ENCODE measurements at places on chromosomes 16 and 17. TPM values are rescaled to one million over a fixed set of nuclear protein-coding genes. Genes with fewer than 3 reads are reported as not detected.

The KRT33B gene
- 1.3 TPM for total RNA-seq

DNA sequence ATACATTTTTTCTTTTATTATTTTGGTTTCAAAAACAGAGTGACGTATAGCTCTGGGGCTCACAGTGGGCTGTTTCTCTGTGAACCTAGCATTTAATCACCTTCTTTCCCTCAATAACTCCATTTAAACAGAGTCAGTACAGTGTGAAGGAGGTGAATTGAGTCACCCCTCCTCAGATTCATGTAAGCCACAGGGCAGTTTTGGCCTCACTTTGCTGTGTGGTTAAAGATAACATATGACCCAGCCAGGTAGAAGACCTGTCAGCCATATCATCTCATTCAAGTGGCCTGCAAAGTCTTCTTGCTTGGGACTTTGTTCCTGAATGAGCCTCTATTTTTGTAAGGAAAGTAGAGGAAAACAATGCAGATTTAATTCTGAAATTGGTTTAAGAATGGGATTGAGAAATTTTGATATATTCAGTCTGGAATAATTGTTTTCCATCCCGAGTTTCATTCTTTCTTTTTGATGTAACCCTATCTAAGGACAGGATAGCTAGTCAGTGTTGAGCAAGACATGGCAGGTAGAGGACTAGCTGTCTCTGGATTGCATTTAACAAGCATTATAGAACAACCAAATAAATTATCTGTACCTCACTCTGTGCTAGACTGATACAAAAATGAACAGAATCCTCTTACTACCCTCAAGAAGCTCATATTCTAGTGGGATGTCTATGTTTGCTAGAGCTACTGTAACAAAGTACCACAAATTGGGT, 13.1 kb downstream of the MAP2K6 start:
- no peak for DNase-seq

DNA sequence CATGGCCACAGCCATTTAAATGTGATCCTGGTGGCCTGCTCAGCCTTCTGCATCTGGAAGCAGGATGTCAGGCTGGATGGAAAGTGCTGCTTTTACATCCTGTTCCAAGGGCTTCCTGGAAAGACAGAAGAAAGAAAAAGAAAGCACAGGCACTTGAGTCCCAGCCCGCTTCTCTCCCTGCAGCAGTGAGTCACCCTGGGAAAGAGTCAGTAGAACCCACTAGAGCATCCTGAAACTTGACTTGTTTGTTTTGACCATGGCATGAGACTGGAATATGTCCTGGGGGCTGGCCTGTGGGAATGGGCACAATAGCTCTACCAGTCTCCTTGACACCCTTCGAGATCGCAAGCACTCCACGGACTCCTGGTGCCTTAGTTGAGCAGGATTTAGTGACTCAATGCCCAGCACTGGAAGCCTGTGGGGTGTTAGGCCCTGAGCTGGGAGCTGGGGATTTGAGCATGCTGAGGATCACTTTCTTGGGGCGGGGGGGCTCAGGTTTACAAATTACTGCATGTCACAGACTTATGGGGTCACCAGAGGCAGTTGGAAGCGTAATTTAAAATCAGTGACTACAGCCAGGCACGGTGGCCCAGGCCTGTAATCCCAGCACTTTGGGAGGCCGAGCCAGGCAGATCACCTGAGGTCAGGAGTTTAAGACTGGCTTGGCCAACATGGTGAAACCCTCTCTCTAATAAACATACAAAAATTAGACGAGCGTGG, 22.1 kb upstream of the GNA13 start:
- peak; percentile 93 for DNase-seq

The TRAF7 gene
- 92.8 TPM for total RNA-seq

DNA sequence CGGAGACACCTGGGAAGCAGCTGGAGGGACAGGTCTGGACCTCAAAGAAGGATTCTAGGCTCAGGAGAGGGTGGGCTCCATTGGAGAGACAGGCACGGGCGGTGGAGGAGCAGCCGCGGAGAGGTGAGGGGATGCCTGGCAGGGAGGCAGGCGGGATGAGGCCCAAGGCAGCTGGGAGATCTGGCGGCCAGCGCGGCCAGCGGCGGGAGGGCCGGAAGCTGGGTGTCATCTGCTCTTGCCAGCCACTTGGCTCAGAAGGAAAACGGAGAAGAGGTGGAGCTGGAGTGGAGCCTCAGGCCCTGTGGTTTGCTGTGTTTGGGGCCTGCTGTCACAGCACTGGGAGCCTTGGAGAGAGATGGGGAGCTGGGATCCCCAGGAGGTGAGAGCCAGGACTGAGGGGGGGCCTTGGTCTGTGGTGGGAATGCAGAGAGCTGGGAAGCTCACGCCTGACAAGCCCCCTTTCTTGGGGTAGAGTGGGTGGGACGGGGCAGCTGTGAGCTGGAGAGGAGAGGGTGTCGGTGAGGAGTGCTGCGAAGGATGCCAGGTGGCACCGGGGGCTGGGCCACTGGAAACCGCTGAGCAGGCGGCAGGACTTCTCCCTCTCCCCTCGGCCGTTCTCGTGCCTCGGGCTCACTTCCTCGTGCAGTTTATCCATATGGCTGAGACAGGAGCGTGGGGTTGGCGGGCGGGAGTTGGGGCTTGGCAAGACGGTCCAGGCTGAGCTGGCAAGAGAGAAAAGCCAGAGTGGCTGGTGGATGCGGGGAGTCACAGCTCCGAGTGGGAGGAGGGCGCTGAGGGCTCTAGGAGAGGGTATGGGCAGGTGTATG, 8.0 kb downstream of the TBC1D24 start:
- DNase-seq: peak; percentile 34

- no peak for DNase-seq
Observed at GRCh38 chr16:67326115-67326471, 448 bp downstream of the KCTD19 start.

GRCh38 chr17:81576621-81577277, 24.6 kb upstream of the FAAP100 start:
- DNase-seq: peak; percentile 83

- no peak for DNase-seq
Observed at GRCh38 chr16:67449739-67450138, 18.8 kb downstream of the HSD11B2 start.

GRCh38 chr17:81348097-81349055, 46.9 kb upstream of the BAHCC1 start:
- DNase-seq: no peak

The TBC1D28 gene
- total RNA-seq: not detected

- peak; percentile 55 for DNase-seq
Observed at GRCh38 chr16:4314532-4315185, 1.2 kb upstream of the GLIS2 start.

DNA sequence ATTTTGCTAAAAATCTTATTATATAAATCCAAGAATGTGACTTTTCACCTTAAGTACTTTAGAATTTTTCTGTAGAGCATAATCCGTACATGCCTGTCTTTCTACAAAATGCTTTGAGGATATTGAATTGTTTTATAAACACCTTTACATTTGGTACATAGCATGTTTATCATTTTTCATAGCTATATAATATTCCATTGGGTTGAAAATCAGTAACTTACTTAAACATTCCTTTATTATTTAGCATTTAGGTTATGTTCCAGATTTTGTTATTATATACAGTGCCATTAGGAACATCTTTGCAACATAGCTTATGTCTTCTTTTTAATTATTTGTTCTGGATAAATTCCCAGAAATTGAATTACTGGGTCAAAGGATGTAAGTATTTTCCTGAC, 17.0 kb upstream of the NOL11 start:
- DNase-seq: no peak

GRCh38 chr17:11642655-11643054, 44.4 kb downstream of the DNAH9 start:
- DNase-seq: no peak

- no peak for DNase-seq
Observed at GRCh38 chr16:30406795-30407101, 658 bp upstream of the ZNF771 start.

DNA sequence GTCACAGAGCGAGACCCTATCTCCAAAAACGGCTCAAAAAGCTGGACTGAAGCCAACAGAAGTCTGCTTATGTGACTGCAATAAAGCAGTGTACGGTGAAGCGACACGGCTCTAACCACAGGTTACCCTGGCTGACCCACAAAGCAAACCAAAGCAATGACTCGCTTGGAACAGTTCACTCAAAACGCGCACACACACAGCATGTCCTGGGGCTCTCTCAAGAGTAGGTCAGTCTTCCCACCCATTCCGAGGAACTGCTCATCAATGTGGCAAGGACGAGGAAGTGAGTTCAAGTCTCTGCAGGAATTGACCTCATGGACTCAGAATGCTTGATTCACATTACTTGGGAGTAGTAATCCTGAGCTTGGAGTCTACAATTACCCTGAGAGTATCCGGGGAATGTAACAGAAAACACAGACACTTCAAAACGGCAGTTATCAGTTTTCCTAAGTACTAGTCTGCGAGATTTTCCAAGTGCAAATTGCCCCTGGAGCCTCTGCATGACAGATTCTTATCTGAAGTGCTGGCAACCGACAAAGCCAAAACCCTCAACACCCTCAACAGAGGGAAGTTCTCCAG, 25.4 kb downstream of the PELP1 start:
- peak; percentile 97 for DNase-seq

DNA sequence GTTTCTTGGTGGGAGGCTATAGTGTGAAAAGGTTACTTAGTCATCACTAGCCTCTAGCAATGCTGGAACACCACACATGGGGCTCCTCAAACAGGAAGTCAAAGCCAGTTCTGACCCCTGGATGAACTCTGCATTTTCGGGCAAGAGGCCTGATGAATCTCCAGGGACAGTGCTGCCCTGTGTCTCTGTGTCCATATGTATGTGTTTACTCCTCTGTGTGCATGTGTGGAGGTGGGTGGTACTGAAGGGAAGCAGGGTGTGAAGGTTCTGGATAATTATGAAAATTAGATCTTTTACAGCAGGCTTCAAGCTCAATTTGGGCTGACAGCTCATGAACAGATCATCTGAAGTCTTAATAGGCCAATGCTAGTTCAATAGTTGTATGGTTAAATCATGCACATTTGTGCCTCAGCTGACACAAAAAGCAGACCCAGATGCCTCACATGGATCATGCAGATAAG, 133.6 kb downstream of the SNX11 start:
- DNase-seq: peak; percentile 91

GRCh38 chr16:88932929-88933328, 44.1 kb downstream of the CBFA2T3 start:
- no peak for DNase-seq

The ZPBP2 gene
- not detected for total RNA-seq

The KRTAP4-4 gene
- total RNA-seq: not detected

- DNase-seq: no peak
Observed at GRCh38 chr16:4283441-4283840, 10.6 kb upstream of the TFAP4 start.

The PLLP gene
- 0.62 TPM for total RNA-seq

The KRT24 gene
- not detected for total RNA-seq

- no peak for DNase-seq
Observed at GRCh38 chr17:15124264-15124595, 140.9 kb downstream of the PMP22 start.

The TBC1D26 gene
- not detected for total RNA-seq

- DNase-seq: peak; percentile 50
Observed at GRCh38 chr17:47776330-47777197, 43.5 kb downstream of the TBX21 start.

GRCh38 chr16:27217256-27217655, 13.9 kb downstream of the KDM8 start:
- DNase-seq: no peak

The PRSS8 gene
- 0.20 TPM for total RNA-seq

The HIRIP3 gene
- 17.1 TPM for total RNA-seq

- DNase-seq: no peak
Observed at GRCh38 chr17:81829858-81830257, 3.2 kb downstream of the MCRIP1 start.

The ITGB4 gene
- 8.0 TPM for total RNA-seq

The C16orf46 gene
- total RNA-seq: not detected

GRCh38 chr17:2690165-2691068, 21.1 kb downstream of the CLUH start:
- DNase-seq: no peak

DNA sequence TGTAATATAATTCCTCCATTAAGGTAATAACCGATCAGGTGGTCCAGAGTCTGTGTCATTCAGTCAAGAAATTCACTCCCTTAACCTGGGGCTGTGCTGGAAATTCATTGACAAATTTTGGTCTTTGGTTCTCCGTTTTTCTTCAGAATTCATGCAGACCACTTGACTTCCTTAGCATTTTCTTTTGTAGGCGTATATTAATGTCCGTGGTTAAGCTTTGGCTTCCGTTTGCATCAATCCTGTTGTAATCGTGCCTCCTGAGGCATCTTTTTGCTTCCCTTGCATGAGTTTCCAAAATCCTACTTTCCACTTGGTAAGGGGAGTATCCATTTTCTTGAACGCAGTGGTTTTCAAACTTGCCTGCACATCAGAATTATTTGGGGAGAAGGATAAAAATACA, 9.0 kb downstream of the LRRC37B start:
- no peak for DNase-seq

DNA sequence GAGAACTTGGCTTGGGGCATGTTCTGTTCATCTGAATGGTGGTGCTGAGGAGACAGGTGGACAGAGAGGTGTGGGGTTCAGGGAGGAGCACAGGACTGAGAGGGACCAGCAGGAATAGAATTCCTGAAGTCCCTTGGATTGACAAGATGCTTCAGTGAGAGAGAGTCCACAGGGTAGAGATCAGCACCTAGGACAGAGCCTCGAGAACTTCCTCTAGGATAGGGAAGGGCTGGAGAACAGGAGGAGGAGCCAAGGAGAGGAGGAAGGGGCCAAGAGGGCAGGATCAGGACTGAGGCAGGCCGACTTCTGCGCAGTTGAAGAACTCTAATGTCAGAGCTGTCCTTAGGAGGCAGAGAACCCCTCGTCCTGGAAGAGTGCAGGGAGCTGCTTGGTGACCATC, 138.4 kb downstream of the PRKCB start:
- DNase-seq: no peak

DNA sequence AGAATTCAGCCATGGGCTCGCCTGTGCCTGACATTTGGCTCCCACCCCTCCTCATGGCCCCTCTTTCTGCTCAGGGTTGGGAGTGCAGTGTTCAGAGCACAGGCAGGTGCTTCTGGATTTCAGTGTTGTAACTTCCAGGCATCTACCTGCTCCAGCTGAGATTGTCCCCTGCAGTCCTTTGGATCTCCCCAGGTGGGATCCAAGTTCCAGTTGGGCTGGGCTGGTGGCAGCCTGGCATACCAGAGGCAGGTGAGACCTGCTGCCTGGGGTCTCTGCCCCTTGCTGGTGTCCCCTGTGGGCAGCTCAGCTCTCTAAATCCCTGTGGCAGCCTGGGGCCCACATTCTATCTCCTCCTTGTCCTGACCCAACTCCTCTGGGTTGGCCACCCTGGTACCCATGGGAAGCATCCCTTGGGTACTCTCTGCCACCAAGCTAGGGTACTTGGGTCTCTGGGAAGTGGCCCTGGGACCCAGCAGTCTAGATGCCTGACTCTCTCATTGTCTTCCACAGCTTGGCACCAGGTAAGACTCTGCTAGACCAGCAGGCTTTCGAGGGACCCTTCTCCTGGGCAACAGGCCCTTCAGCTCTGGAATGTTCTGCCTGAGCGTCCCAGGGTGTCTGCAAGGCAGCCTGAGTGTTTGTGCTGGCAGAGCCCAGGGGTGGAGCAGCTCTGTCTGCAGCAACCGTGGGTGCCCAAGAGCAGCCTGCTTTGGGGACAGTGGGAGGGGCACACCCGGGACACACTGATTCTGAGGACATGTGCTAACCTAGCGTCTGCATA, 42.5 kb downstream of the DNAH17 start:
- DNase-seq: no peak

Data from M059J (cell line).